Small intestine (tissue), 16 donors: ENCODE measurements at places on chromosomes 7 and 10. TPM values are rescaled to one million over a fixed set of nuclear protein-coding genes. Genes with fewer than 3 reads are reported as not detected.

The MLXIPL gene
- 119 TPM for polyA plus RNA-seq

The EPHB4 gene
- 2.7 TPM for polyA plus RNA-seq

The TSPAN33 gene
- polyA plus RNA-seq = 0.67 TPM

The ZCWPW1 gene
- polyA plus RNA-seq = 4.5 TPM

The DENND2A gene
- polyA plus RNA-seq = 3.0 TPM

The SHTN1 gene
- 10.7 TPM for polyA plus RNA-seq

The DKK1 gene
- polyA plus RNA-seq = not detected

The WNT8B gene
- not detected for polyA plus RNA-seq

The TLL2 gene
- not detected for polyA plus RNA-seq

The LRMDA gene
- 5.6 TPM for polyA plus RNA-seq

The POLR2J2 gene
- polyA plus RNA-seq = 1.1 TPM

The HMX3 gene
- polyA plus RNA-seq = 0.51 TPM

The LOXL4 gene
- polyA plus RNA-seq = not detected

The EEPD1 gene
- polyA plus RNA-seq = 18.3 TPM

The PHKG1 gene
- polyA plus RNA-seq = 1.6 TPM

The MYH16 gene
- polyA plus RNA-seq = 0.01 TPM

The CLEC2L gene
- polyA plus RNA-seq = not detected

The PROSER2 gene
- polyA plus RNA-seq = 1.7 TPM

The STEAP1B gene
- 0.56 TPM for polyA plus RNA-seq

The PRKCQ gene
- 0.91 TPM for polyA plus RNA-seq

The PAX2 gene
- polyA plus RNA-seq = not detected

The NME8 gene
- 0.03 TPM for polyA plus RNA-seq

The CYTH3 gene
- 21.3 TPM for polyA plus RNA-seq

The SNX10 gene
- polyA plus RNA-seq = 3.8 TPM

The SFXN3 gene
- 35.0 TPM for polyA plus RNA-seq

The PRPS1L1 gene
- polyA plus RNA-seq = not detected

The TMEM196 gene
- 0.22 TPM for polyA plus RNA-seq

The EIF4EBP2 gene
- polyA plus RNA-seq = 30.2 TPM

The SOSTDC1 gene
- 9.8 TPM for polyA plus RNA-seq

The RBP3 gene
- not detected for polyA plus RNA-seq

The SDK1 gene
- 5.0 TPM for polyA plus RNA-seq

The FAM24B gene
- 3.9 TPM for polyA plus RNA-seq

The SUN3 gene
- not detected for polyA plus RNA-seq

The AGR3 gene
- polyA plus RNA-seq = 509 TPM

The LIPM gene
- polyA plus RNA-seq = not detected

The LIPF gene
- 44.3 TPM for polyA plus RNA-seq

The LIPK gene
- polyA plus RNA-seq = not detected
